ENCODE measurements at places on chromosomes 16 and 17. TPM values are rescaled to one million over a fixed set of nuclear protein-coding genes. Genes with fewer than 3 reads are reported as not detected.

The ACSM3 gene
- total RNA-seq, result 12.0 TPM

The ITGB4 gene
- total RNA-seq, result 19.9 TPM

DNA sequence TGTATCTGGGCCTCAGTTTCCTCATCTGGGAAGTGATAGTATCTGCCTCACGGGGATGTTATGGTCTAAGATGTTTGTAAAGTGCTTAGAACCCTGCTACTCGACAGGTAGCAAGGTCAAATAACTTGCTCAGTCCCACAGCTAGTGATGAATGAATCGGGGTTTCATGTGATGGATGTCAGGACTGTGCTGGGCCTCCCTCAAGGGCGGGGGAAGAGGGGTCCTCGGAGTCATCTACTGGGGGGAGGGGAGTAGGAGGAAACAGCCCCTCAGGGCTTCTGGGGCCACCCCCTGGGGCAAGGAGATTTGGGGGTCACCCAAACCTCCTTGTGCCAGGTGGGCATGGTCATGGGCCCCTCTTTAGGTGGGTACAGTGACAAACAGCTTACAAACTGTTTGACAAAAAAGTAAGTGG lies 732 bp downstream of the PNPO start:
- no peak for DNase-seq

- no peak for DNase-seq
Measured at GRCh38 chr17:75531721-75532072, 6.2 kb downstream of the LLGL2 start.

The KRT33A gene
- not detected for total RNA-seq

GRCh38 chr17:58310511-58311428 lies 17.8 kb downstream of the TSPOAP1 start:
- DNase-seq, result no peak

The EXOC3L1 gene
- total RNA-seq, result 1.3 TPM

- no peak for DNase-seq
Measured at GRCh38 chr17:10585529-10585928, 36.1 kb upstream of the MYH2 start.

DNA sequence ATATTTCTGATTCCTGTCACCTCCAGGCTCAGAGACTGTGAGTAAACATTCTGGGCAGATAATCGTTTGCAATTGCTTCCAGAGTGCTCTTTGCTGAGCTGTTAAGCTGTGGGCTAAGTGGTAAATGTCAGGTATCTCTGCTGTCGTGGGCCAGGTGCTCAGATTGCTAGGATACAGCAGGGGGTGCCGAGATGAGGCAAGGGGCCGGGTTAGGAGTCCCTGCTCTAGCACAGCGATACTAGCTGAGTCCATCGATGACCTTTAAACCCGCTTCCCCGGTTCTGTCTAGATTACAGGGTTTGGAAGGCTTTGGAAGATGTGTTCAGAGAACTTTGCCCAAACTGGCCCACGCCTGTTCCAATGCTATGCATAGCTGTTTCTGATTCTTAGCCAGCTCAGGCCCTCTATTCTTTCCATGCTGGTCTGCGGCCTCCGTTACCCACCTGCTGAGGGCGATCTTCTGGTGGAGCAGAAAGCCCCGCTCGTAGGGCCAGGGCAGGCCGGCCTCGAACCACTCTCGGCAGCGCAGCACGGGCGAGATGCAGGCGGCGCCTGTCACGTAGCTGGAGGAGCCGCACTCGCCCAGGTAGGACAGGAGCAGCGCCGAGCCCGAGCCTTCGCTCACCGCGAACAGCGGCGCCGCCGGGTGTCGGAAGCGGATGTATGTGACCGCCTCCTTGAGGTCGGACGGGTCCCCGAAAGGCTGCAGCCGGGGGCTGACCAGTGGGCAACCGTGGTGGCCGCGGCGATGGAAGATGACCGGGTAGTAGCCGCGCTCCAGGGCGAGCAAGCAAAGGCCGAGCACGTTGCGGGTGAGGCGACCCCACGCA lies 979 bp downstream of the ABHD15 start:
- DNase-seq, result peak; percentile 37

DNA sequence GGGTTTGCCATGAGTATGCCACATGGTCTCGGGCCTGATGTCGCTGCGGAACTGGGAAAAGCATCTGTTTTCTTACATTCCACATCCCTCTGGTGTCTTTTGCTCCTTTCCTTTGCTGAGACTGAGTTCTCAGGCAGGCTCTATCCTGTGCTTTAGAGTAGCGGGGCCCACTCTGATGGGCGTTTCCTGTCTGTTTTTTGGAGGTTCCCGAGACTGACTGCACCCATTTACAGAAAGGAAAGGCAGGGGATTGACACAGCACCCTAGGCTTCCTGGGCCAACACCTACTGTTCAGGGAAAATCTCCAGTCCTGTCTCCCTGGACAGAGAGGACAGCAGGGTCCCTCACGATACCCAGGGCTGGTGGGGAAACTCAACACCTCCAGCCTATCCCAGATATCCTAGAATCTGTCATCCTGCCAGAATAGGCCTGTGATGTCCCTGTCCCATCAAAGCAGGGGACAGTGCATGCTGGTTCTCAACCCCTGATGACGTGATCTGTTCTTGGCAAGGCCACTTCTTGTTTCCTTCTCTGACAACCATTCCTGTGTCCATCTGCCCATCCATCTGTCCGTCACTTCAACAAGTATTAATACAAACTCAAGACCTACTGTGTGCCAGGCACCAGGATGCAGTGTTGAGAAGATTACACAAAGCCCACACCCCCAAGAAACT lies 42.2 kb downstream of the ACTG1 start:
- no peak for DNase-seq

DNA sequence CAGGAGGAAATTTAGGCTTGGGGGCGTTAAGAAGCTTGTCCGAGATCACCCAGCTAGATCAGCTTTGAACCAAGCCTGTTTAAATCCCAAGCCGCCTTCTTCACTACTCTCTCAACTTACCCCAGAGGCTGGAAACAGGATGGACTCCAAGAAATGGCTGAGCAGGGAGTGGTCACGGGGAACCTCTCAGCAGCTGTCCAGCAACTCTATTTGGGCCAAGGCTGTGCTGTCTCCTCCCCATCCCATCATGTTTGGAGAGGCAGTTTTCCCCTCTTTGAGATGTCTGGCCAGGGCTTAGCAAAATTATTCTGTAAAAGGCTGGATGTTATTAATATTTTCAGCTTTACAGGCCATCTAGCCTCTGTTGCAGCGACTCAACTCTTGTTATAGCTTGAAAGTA lies 305.7 kb downstream of the RBFOX1 start:
- no peak for DNase-seq

GRCh38 chr16:69314534-69314933 lies 3.4 kb downstream of the VPS4A start:
- no peak for DNase-seq

The PABPN1L gene
- total RNA-seq, result not detected

The TOM1L1 gene
- total RNA-seq, result 9.0 TPM

The MYO1D gene
- total RNA-seq, result 10.4 TPM

The PRDM7 gene
- total RNA-seq, result not detected

Measured in right cardiac atrium (tissue), 5 donors.